Subcutaneous preadipocyte (primary cell): ENCODE measurements at places on chromosomes 1 and 21. TPM values are rescaled to one million over a fixed set of nuclear protein-coding genes. Genes with fewer than 3 reads are reported as not detected.

WDR77 gene
- 47.0 and 57.1 TPM in 2 replicates for total RNA-seq

TDRD5 gene
- total RNA-seq, result not detected in 2 replicates

HPCA gene
- total RNA-seq, result not detected in 2 replicates

STMN1 gene
- total RNA-seq, result 57.0 and 69.4 TPM in 2 replicates

C1orf159 gene
- total RNA-seq, result 5.9 and 11.5 TPM in 2 replicates

PRR9 gene
- not detected in 2 replicates for total RNA-seq

BMP8B gene
- total RNA-seq, result under 0.01 TPM in 1 of 2 replicates, not detected in the other
